Inflammatory macrophage treated with lipopolysaccharide for 4 hours (primary cell): ENCODE measurements at places on chromosomes 13 and 19.
A peak's percentile ranks its signal among the peaks of the same experiment; 100 is the strongest.

- DNase-seq: no peak
Observed at GRCh38 chr13:75050419-75051046, 431.4 kb downstream of the TBC1D4 start.

GRCh38 chr13:80160110-80160509 is 180.8 kb downstream of the SPRY2 start:
- no peak for DNase-seq

DNA sequence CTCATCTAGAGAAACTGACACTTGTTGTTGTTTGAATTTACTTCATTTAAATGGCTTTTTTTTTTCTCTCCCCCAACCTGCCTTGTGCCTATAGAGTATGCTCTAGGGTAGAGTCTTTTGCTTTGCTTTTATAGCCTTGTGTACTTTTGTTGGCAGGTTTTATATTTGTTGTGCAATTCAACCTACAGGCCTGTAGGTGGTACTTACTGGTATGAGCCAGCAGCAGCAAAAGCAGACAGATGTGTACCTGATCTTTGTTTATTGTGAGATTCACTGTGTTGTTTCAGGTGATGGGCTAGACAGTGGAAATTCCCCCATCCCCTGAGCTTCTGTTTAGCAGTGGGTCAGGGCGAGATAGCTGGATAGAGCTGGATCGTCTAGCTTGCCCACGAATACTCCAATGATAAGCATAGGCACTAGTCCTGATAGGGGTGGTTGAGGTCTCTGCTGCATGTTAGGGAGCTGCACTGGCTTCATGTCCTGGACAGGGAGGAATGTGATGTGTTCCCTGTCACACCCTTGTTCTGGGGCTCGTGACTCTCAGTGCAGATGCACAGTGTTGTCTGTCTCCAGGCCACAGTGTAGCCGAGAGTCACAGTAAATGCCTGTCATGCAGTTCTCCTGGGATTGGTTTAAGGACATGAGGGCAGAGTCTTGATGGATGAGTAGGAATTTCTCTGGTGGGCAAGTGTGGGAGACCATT is 21.3 kb downstream of the DNAJC3 start:
- DNase-seq: no peak

DNA sequence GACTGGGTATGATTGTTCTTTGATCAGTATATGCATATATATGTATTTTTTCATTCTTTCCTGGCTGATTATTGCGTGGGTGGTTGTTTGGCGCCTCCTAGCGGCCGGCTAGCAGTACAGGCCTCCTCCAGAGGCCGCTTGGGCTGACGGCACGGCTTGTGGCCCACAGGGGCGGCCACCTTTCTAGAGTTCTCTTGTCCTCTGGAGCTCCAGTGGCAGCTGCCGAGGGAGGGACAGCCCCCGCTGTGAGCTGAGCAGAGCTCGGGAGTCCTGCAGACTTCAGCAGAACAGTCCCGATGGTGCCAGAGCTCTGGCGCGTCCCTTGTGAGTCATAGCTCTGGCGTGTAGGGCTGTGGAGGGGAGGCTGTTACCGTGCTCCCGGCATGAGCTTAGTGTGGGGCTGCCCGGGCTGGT is 22.5 kb upstream of the ZNF429 start:
- DNase-seq: peak; percentile 27

DNA sequence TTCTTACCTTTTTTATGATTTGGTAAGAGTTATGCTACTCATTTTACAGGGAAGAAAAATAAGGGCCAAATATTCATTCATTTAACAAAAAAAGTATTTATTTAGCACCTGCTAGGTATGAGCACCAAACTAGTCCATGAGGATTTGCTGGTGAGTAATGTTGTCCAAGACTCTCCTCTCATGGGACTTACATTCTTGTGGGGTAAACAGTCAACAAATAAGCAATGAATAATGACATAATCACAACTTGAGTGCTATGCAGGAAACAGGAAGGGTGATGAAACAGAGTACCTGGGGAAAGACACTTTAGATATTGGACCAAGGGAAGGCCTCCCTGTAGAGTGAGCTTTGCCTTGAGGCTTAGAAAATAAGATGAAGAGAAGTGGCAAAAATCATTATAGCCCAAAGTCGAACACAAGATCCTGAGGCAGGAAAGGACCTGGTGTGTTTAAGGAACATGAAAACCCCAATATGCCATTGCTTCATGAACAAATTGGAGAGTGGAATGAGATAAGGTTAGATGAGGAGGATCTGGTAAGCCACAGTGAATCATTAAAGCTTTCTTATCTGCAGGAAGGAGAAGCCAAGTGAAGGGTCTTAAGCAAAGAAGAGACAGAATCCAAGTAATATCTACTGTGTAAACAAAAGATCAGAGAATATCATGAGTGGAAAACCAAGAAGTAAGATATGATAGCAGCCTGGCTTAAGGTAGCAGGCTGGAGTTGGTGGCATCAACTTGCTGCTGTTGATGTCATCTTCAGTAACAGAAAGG is 294.5 kb upstream of the NBEA start:
- DNase-seq: no peak

- DNase-seq: no peak
Observed at GRCh38 chr13:73782450-73783449, 351.5 kb downstream of the KLF12 start.

DNA sequence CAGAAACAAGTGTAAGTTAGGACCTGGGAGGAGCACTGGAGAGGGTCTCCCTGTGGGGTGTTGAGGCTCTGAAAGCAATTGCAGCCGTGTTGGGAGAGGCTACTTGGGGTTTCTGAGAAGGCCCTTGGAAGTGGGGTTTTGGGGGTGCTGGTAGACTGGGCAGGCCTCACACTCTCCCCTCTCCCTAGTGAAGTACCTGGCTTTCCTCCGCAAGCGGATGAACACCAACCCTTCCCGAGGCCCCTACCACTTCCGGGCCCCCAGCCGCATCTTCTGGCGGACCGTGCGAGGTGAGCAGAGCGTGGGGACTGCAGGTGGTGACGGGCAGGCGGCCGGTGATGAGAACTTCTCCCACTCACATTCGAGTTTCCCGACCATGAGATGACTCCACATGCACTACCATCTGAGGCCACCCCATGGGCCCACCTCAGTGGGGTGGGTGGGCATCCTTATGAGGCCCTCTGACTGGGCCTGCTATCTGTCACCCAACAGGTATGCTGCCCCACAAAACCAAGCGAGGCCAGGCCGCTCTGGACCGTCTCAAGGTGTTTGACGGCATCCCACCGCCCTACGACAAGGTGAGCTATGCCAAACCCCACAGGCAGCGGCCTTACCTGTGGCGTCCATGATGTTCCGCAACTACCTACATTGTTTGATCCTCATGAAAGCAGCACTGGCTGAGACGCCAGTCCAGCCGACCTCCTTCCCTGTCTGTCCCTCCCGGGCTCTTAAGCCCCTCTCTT is 3.0 kb downstream of the RPL13A start:
- no peak for DNase-seq

DNA sequence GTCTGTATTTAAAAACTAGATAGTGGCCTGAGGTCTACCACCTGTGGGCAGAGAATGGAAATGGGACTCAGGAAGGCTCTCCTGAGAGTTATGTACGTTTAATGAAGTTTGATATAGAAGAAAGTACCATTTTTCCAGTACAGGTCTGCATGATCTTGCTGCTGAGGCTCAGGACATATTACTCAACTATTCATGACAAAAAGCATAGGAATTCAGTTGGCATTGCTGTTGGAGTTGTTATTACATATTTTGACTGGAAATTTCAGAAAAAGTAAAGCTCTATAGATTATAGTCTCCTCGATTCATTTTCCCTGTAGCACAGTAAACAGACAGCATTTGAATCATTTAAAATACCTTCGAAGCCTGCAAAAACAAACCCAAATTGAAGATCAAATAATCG is 469.8 kb downstream of the DCT start:
- DNase-seq: no peak

GRCh38 chr19:53103234-53104203 is at the start of gene ZNF160:
TSS of gene ZNF160 (minus strand) at chr19:53103422. CDS start at chr19:53086276, 17,146 bp downstream.
- peak; percentile 98 for DNase-seq

GRCh38 chr13:51923983-51924539 is 62.3 kb downstream of the CCDC70 start:
- DNase-seq: peak; percentile 2

DNA sequence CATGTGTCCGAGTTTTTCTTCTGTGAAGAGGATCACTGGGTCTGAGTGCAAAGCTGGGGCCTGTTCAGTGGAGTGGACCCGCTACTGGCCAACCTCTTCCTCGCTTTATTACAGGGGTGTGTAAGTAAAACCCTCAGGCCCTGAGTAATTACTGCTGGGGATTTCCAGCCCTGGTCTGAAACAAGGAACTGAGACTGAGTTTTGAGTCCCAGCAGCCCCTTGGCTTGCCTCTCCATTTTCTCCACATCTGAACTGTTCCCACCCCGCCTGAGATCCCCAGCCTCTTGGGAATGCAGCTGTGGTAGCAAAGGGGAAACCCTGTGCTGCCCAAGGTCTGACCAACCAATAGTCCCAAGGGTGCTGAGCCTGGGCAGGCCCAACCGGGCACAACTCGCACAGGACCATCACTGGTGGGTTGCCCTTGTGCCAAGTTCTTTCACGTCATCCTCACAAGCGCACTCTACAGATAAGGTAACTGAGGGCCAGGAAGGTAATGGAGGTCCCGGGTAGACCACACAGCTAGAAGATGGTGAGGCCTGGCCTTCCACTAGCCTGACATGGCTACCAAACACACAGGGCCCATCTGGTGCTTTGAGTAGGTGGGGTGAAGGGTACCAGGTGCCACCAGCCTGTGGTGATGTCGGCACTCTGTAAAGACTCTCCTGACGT is 13.7 kb upstream of the SLC35E1 start:
- peak; percentile 90 for DNase-seq

DNA sequence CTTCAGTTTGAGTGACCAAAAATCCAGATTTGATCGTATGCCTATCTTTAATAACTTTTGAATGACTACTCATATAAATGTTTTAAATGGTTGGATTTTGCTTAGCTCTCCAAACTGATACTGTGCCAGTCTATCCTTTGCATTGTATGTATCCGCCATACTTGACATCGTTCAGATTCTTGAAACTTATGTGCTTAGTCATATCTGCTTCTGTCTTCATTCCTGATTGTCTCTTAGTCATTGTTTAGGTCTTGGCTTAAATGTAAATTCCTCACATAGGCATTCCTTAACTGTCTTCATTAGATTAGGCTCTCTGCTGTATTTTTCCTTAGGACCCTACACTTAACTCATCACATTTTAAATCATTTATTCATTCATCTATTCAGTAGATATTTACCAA is 126.0 kb downstream of the PCCA start:
- DNase-seq: no peak

GRCh38 chr19:31418055-31418454 is 68.8 kb upstream of the TSHZ3 start:
- no peak for DNase-seq

GRCh38 chr13:112616586-112617362 is 28.8 kb upstream of the TUBGCP3 start:
- DNase-seq: peak; percentile 48

GRCh38 chr19:3065675-3066357 is 3.5 kb upstream of the TLE5 start:
- DNase-seq: no peak

- DNase-seq: no peak
Observed at GRCh38 chr13:93226623-93227279, at the start of gene GPC6. TSS of gene GPC6 (plus strand) at chr13:93226807.

GRCh38 chr13:103451656-103452055 is 385.4 kb upstream of the SLC10A2 start:
- no peak for DNase-seq

DNA sequence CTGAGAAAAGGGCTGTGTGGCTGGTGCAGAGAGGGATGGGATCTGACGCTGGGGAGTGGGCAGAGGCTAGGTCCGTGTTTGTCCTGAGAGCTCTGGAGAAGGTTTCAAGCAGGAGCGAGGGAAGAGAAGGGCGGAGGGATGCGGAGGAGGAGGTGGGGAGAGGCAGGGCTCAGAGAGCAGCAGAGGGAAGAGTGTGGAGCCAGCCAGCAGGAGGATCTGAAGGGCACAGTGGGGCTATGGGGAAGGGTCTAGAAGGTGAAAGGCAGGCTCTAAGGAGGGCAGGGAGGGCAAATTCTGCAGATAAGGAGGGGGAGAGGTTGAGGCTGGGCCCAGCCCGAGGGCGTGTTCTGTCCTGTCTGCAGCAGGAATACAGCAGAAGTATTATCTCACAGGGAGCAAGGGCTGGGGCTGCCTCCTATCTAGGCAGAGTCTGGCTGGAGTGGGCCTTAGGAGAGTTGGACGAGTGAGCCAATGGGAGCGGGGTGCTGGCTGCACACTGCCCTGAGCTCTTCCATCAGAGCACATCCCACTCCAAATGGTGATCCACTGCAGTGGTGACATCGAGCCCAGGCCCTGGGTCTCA is 6.1 kb downstream of the AP2A1 start:
- no peak for DNase-seq

DNA sequence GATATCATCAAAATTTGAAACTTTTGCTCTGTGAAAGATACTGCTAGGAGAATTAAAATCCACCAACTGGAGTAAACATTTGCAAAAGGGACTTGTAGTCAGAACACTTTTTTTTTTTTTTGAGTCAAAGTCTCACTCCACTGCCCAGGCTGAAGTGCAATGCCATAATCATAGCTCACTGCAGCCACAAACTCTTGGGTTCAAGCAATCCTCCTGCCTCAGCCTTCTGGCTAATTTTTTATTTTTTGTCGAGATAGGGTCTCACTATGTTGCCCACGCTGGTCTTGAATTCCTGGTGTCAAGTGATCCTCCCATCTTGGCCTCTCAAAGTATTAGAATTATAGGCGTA is 9.7 kb downstream of the ELAVL1 start:
- no peak for DNase-seq

- peak; percentile 75 for DNase-seq
Observed at GRCh38 chr19:47391510-47392223, 27.7 kb downstream of the MEIS3 start.

GRCh38 chr13:33078263-33078662 is 62.0 kb downstream of the KL start:
- no peak for DNase-seq

DNA sequence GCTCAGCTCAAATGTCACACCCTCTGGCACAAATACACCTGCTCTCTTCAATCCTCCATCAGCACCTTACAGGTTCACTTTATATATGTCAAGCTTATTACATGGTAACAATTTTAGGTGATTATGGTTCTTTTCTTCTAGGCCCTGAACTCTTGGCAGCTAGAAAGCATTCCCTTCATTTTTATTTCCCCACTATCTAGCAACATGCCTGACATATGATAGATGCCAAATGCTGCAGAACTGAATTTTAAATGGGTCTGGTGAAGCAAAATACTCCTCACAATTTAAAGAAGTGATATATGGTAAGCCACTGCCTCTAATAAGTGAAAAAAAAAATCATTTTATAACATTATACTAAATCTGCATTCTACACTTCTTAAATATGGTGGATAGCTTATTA is 95.2 kb downstream of the USP12 start:
- no peak for DNase-seq

- no peak for DNase-seq
Observed at GRCh38 chr19:53037101-53038097, 7.1 kb upstream of the ERVV-2 start.
